CD4-positive, alpha-beta T cell treated with Interleukin-2 at 100 ng/mL for 4 hours (primary cell): ENCODE measurements at places on chromosomes 3 and 15.
A peak's percentile ranks its signal among the peaks of the same experiment; 100 is the strongest.

GRCh38 chr15:31606931-31607497 lies 280.4 kb downstream of the KLF13 start:
- no peak for DNase-seq

DNA sequence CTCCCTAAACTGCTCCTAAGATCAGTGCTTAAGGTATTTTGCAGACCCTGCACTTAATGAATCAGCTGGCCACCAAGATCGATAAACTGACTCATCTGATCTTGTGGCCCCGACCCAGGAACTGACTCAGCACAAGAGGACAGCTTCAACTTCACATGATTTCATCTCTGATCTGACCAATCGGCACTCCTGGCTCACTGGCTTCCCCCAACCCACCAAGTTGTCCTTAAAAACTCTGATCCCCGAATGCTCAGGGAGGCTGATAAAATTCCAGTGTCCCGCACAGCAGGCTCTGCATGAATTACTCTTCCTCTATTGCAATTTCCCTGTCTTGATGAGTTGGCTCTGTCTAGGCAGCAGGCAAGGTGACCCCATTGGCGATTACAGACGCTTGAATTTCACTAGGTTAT lies 13.5 kb downstream of the HTR3E start:
- no peak for DNase-seq

GRCh38 chr15:85947936-85948335 lies 131.7 kb upstream of the AGBL1 start:
- DNase-seq, result no peak

DNA sequence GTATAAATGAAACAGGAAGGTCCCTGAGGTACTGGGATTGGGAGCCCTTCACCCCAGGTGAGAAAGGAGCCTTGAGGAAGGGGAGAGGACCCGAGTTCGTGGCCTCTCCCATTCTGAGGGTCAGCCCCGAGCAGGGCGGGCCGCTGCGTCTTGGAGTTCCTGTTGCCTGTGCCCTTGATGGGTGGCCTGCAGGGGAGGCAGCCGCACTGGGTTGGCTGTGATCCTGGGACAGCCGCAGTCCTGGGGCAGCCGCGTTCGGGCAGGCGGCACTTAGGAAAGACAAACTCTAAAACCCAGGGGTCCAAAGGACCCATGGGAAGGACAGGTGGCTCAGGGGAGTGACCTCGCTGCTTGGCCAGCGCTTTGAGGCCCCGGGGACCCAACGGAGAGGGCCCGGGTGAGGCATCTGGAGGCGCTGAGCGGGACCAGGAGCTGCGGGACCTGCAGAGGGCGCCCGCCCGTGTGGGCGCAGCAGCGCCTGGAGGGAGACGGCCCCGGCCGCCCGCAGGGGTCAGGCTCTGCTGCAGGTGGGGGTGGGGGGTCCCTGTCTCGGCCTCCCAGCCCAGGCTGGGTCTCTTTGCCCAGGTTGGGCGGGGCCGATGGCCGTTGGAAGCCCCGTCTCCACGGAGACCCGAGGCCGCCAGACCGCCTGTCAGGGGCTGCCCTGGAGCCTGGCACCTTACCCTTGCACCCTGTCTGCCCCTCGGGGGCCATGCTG lies 65.1 kb downstream of the HMCES start:
- peak; percentile 19 for DNase-seq

GRCh38 chr15:86041399-86041798 lies 38.3 kb upstream of the AGBL1 start:
- no peak for DNase-seq

DNA sequence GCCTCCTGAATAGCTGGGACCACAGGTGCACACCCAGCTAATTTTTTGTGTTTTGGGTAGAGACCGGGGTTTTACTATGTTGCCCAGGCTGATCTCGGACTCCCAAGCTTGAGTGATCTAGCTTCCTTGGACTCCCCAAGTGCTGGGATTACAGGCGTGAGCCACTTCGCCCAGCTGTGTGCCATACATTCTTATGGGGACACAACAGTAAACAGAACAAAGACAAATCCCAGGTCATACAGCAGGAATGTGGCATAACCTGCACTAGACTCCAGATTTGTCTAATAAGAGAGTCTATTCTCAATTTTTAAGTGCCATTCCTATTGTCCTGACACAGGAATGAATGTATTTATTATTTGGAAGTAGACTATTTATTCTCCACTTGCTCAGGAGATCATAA lies 17.6 kb downstream of the ARL6IP5 start:
- no peak for DNase-seq

DNA sequence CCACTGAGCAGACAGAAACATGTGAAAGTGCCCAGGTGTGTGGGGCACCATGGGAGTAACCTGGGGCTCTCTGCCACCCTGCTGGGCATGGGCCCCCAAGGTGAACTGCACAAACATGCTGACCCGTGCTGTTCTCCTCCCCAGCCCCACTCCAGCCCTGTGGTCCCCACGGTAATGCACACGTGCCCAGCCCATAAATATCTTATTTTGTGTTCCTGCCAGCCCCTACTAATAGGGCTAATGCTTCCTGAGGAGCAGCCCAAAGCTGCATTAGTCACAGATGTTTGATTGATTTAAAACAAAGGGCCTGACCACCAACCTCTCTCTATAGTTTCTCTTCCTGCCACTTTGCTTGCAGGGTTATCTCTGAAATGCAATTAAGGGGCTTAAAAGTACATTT lies 95.4 kb downstream of the ABHD5 start:
- DNase-seq, result no peak

DNA sequence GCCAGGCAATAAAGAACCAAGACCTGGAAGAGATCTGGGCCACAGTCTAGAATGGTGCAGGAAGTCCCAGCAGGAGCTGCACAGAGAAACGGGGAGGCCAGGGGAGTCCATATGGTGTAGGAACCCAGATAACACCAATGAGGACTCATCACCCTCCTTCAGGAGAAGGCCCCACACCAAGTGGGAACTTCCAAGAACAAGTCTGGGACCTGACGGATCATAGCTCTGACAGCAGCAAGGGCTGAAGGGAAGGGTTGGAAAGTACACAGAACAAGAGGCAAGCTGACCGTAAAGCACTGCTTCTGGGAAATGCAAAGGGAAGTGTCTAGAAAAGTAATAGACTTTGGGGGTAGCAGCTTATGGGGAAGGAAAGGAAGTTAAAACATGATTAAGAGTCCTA lies 34.5 kb downstream of the ANO10 start:
- no peak for DNase-seq

GRCh38 chr3:134711284-134711683 lies 60.5 kb upstream of the KY start:
- no peak for DNase-seq

DNA sequence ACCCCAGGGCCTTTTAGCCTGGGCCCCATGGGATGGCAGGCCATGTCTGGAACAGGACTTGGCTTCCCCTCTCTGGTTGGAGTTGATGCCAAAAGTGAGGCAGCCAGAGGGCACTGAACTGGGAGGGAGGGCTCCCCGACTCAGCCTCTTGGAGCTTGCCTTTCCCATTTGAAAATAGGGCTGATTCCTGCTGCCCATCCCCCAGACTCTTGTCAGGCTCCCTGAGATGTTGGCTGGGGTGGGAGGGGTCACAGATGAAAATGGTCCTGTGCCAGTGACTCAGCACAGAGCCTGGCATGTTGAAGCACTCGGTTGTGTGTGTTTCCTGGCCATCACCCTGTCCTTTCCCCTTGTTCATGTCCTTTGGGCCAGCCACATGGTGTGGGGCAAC lies 6.6 kb downstream of the PPCDC start:
- DNase-seq, result no peak

DNA sequence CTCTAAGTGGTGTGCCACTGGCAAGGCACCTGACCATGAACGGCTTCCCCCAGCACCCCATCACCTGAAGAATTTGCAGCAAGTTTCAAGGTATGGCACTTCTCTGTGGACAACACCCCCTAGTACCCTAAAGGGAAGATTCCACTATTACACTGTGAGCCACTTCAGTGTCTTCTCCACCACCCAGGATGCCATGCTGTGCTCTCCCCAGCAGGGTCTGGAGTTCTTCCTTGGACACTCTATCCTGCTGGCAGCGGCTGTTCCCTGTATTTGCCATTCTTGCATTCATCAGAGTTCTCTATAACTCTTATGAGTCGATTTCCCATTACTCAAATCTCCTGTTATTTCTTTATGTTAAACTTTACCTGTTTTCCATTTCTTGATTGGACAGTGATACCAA lies 33.9 kb upstream of the RNU6-1 start:
- DNase-seq, result no peak

DNA sequence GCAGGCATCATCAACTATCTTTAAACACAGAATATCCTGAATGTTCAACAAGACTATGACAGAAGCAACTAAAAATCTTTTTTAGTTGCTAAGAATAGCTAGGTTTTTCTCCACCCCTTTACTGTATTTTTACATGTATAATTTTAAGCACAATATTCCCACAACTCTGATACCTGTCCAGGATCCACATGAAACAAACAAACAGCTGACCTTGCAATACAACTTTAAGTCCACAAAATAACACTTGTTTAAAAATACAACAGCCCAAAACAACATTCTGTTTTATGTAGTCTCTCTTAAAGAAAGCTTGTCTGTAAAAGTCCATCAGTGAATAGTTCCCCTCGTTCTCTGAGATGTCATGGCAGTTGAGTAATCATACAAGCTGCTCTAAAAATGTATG lies 41.1 kb downstream of the IFT57 start:
- no peak for DNase-seq

DNA sequence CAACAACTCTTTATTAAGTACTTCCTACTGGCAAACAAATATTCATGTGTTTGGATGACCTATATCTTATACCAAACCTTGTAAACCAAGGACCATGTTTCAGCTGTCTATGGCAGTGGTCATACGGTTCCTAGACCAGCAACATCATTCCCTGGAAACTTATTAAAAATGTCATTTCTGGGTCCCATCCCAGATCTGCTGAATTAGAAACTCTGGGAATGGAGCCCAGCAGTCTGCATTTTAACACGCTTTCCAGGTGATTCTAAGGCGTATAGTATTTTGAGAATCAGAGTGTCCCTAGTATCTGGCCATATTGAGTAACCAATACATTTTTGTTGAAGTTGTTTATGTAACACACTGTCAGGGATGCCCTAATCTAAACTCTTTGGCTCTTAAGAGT lies 363.4 kb upstream of the LRRC3B start:
- DNase-seq, result no peak

DNA sequence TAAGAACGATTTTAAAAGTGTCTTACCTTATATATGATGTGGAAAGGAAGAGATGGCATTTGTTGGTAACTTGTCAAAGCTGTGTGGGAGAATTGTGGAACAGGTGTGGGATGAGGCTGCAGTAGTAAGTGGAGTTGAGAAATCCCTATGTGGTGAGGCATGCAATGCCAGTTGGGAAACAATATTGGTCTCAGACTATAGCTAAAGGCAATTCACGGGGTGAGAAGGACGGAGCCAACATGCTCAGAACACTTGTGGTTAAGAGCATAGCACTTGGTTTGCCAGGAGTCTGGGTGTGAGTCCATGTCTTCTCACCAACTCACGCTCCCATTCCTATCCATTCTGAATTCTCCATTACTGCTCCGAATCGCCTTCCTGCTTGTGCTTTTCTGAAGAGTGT lies 615.6 kb upstream of the ADAMTS9 start:
- DNase-seq, result no peak

- DNase-seq, result no peak
Observed at GRCh38 chr3:85835857-85836440, 877.2 kb downstream of the CADM2 start.

DNA sequence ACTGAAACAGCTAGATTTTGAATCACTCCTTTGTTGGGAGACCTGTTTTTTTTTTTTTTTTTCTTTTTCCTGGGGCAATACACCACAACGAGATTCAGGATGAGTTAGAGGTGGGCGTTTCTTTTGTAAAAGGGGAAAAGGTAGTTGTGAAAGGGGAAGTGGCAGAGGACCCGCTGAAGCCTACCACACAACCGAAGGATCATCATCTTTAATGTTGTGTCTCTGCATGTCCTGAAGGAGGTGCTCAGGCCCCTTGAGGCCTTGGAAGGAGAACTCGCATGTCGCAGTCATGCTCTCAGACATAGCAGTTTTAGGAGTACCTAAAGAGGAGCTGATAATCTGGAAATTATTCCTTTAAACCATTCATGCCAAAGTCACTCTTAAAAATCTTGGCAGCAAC lies 137.9 kb upstream of the LRIG1 start:
- no peak for DNase-seq

- no peak for DNase-seq
Observed at GRCh38 chr3:193148688-193149473, 92.1 kb upstream of the PLAAT1 start.

DNA sequence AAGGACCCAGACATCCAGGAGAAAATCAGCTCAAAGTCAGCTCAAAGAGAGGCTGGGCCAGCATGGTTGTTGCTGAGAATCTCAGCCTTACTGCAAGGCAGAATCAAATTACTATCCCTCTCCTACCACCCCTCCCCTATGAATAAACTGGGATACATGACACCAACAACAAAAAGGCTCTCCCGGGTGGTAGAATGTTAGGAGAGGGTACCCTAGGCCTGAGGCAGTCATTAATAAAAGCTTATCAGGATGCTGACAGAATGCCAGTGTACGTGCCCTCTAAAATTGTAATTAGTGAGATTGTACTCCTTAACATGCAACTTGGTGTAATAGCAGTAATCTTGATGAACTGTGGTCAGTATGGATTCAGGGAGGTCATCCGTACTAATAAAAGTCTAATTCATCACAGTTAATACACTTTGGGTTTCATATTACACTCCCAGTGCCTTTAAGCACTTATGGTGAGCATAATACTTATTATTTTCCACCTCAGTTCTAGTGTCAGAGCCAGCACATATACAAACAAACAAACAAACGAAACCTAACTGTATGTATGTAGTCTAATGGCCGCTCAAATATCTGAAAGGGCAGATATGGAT lies 76.5 kb downstream of the B3GALNT1 start:
- no peak for DNase-seq

DNA sequence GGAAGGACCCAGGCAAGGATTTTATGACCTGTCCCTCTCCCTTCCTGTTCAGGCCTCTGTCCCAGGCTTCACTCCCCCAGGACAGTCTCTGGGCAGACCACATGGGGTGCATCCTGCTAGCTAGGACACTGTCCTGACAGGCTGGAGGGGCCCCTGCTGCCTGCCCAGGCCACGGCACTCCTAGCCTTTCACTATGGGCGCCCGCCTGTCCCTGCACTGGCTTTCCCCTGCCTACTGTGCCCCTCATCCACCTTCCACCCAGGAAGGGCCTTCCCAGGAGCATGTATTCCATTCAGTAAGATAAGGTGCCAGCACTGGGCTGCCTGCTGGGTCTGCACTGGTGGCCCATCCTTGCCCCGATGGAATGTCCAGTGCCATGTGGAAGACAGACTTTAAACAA lies 145.3 kb downstream of the DNAJB8 start:
- no peak for DNase-seq

DNA sequence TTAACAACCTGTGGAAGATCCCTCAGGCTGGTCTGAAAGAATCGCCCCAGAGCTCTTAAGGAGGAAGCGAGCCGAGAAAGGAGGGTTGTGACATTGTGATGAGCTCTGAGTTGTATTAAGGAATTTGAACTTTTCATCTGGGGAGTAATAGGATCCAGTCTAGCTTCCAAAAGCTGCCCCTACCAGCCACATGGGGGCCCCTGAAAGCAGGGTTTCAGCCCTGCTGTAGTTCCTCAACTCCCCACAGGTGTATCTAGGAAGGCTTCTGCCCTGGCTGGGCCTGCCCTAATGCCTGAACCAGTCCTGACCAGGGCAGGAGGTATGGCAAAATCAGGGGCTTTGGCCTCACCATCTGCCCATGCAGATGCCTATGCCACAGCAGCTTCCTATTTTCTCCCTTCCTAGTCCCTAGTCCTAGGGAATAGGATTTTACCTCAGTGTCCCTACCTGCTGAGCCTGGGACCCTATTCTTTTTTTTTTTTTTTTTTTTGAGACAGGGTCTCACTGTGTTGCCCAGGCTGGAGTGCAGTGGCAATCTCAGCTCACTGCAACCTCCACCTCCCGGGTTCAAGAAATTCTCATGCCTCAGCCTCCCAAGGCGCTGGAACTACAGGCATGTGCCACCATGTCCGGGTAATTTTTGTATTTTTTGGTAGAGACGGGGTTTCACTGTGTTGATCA lies 5.0 kb upstream of the AP3S2 start:
- peak; percentile 50 for DNase-seq
